ENCODE measurements at places on chromosomes 7 and 10.

DNA sequence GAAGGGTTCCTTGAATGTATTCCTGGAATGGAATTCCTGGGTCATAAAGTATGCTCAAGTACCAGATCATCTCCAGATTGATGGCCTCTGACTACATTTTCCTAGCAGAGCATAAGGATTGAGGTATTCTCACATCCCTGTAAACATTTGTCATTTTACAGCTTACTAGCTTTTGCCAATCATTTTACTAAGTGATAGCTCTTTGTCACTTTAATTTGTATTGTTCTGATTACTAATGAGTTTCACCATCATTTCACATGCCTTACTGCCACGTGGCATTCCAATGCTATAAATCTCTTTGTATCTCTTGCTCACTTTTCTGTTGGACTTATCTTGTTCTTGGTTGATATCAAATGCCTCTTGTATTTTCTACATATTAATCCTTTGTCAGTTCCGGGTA lies 68.6 kb upstream of the CACNB2 start:
- DNase-seq = no peak

DNA sequence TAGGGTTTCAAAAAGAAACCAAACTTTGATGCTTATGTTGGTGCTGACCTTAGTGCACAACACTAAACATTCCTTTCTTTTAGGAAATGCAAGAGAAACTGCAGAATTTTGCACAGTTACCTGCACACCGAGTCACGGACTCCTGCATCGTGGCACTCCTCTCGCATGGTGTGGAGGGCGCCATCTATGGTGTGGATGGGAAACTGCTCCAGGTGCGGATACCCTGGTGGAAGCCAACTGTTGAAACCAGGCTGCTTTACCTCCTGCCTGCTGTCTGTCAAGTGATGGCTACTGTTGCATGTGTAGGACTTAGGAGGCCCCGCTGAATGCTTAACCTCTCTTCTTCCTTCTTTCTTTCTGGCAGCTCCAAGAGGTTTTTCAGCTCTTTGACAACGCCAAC lies 11.7 kb downstream of the CASP2 start:
- DNase-seq = no peak

DNA sequence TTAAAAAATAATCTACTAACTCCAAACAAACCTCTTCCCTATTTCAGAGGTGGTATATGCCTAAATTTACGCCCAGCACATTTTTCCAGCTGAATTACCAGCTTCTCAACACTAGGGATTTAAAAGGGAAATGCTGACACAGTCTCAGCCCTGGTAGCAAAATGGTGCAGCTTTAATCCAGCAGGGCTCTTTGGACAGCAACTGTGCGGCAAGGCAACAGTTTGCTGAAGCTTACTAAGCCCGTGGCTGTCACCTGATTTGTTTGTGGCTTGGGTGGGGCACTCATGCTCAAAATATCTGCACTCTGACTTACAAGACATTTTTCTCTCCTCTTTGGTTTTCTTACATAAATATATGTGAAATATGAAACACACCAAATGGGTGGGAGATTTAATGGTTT lies 206.7 kb downstream of the POU6F2 start:
- no peak for DNase-seq

- DNase-seq = no peak
These were observed 51.1 kb upstream of the OPN4 start for GRCh38 chr10:86603256-86603655.

- no peak for DNase-seq
These were observed 2.1 kb downstream of the SYNPO2L start for GRCh38 chr10:73653701-73654100.

- DNase-seq = no peak
These were observed 33.2 kb downstream of the SEMA3A start for GRCh38 chr7:84161398-84161797.

- DNase-seq = no peak
These were observed 157.9 kb upstream of the GRM3 start for GRCh38 chr7:86485827-86486226.

GRCh38 chr10:8084799-8085198 lies 30.3 kb downstream of the GATA3 start:
- no peak for DNase-seq

- DNase-seq = no peak
These were observed 6.4 kb upstream of the PON2 start for GRCh38 chr7:95441042-95441823.

GRCh38 chr10:94023906-94024305 lies 30.2 kb downstream of the PLCE1 start:
- DNase-seq = no peak

- no peak for DNase-seq
These were observed 22.2 kb downstream of the FAM20C start for GRCh38 chr7:214410-215212.

DNA sequence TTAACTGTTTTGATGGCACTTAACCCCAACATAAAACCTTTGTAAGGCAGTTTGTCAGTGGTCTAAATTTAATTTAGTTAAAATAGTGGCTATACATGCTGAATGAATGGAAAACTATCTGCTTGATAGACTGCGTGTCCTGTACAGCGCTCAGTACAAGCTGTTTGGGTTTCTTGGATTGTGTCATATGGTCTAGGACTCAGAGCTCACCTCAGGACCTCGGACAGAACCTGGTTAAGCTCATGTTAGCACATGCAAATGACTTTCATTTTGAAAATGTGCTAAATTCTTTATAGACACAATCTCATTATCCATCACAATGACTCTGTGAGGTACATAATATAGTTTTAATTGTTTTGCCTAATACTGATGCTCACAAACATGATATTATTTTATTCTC lies 55.7 kb upstream of the RELN start:
- no peak for DNase-seq

DNA sequence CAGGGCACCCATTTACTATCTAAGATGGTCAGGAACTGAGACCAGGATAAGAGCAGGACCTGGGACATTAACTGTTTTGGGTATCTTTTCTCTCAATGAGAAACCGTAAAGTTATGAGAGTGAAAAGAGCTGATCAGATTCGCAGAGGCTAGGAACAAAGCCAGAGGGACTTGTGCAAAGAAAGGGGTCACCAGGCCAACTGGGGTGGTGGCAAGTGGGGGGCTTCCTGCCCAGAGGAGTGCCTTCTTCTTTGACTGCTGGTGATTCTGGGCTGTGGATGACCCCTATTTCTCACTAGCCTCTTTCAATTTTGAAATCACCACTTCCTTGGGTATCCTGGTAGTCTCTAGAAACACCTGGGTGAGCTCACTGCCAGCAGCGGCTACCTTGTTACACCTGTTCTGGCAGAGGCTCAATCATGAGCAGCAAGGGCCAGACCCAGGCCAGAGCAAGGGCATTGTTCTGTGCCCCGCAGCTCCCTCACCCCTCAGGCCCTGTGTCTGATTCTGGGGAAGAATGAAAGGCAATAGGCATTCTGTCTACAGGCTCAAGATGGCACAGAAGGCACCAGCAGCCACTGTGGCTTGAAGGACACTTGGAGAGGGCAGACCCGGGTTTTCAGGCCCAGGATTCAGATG lies 999 bp downstream of the SFTPD start:
- no peak for DNase-seq

GRCh38 chr7:1121886-1122831 lies 34.2 kb downstream of the GPER1 start:
- no peak for DNase-seq

- no peak for DNase-seq
These were observed 33.8 kb upstream of the ZFAND2A start for GRCh38 chr7:1193593-1194424.

- no peak for DNase-seq
These were observed 46.2 kb downstream of the ZNF277 start for GRCh38 chr7:112252691-112253090.

- DNase-seq = no peak
These were observed 710.2 kb upstream of the POM121L12 start for GRCh38 chr7:52325237-52325636.

GRCh38 chr10:71812016-71812912 lies 38.8 kb downstream of the PSAP start:
- DNase-seq = no peak

DNA sequence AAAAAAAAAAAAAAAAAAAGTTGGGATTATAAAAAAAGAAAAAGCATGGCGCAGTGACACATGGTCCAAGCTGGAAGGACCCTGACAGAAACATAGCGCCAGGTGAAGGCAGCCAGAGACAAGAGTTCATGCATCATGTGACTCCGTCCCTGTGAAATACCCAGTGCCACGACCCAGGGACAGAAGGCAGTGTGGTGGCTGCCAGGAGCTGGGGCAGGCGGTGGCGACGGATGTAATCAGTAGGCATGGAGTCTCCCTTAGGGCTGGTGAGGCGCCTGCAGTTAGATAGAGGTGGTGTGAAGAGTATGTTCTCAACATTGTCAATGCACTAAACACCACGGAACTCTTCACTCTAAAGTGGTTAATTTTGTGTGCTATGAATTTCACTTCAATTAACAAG lies 43.9 kb downstream of the STK32C start:
- no peak for DNase-seq
